Stimulated activated CD8-positive, alpha-beta memory T cell treated with anti-CD3 and anti-CD28 coated beads, Interleukin-15, amount 100 ng/mL, for 24 hours (primary cell): ENCODE measurements at places on chromosomes 2 and 18.

DNA sequence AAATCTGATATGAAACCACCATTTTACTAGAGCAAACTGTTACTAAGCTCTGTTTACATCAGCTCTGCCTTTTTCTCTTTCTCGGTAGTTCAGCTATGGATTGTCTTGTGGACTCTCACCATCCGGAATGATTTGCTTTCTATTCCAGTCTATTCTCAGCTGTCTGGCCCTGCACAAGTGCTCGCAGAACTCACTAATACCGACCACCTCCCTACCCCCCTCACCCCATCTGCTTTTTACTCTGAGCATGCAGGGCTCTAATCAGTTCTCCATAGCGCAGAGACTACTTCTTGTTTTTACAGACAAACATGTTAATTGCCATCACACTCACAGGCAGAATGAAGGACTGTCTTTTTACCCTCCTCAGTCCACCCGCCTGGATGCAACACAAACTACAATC lies 180.7 kb upstream of the POU3F3 start:
- no peak for DNase-seq

GRCh38 chr2:218555527-218555926 lies 12.6 kb downstream of the USP37 start:
- no peak for DNase-seq

DNA sequence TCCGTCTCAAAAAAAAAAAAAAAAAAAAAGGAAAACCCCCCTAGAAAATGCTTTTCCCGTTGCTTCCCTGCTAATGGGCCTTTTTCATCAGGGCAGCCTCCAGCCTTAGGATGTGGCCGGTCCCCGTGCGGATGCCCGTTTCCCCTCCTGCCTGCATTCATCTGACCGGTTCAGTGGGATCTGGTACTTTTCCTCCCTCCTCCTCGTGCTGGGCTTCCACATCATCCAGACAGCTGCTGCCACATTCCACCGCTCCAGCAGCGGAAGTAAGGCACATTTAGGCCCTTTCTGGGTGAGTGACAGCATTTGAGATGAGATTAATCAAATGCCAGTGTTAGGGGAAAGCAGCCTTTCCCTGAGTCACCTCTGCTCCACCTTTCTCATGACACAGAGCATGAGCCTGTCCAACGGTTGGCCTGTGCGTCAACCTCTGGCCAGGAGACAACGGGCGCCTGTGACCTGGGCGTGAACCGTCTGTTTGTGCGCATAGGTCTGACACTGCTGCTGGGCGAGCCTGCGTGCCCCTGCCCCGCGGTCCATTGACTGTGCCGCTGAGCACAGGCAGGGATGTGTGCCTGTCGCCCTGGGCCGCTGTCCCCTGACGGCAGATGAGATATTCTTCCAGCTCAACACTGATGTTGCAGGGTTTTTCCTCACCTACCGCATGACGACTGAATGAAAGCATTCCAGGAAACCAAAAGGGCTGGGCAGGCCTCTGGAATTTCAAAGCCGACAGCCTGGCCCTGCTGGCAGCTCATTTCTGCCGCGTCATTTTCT lies 174.0 kb downstream of the TGIF1 start:
- DNase-seq = no peak

GRCh38 chr2:31704561-31705212 lies 123.9 kb upstream of the SRD5A2 start:
- no peak for DNase-seq

- DNase-seq = no peak
These were observed 308.3 kb downstream of the SETBP1 start for GRCh38 chr18:44988821-44989587.

- no peak for DNase-seq
These were observed 23.4 kb downstream of the EIF4E2 start for GRCh38 chr2:232573771-232574435.

DNA sequence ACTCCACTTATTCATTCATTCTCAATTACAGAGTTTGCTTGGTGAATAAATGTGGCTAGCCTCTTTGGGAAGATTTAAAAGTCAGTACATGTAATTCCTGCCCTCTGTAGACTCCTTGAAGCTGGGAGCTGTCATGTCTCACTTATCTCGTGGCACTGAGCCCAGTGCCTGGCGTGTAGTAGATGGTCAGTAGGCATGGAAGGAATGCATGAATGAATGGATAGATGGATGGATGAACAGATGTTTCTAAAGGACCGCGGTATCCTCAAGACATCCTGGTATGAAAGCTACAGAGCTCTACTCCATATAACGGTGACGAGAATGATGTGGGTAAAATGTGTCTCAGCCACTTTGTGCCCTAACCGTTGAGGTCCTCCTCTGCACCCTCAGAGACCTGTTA lies 83.0 kb downstream of the MARCO start:
- no peak for DNase-seq
